Left renal pelvis (tissue), 4 donors: ENCODE measurements at places on chromosomes 12 and 14. TPM values are rescaled to one million over a fixed set of nuclear protein-coding genes. Genes with fewer than 3 reads are reported as not detected.

The PTGER2 gene
- 8.2 TPM for polyA plus RNA-seq

The MGP gene
- 76.5 TPM for polyA plus RNA-seq

The AQP6 gene
- polyA plus RNA-seq, result 14.6 TPM

The HCAR1 gene
- polyA plus RNA-seq, result 7.8 TPM

The OR4N5 gene
- not detected for polyA plus RNA-seq

The FAM181A gene
- not detected for polyA plus RNA-seq

The SERPINA5 gene
- polyA plus RNA-seq, result 9.1 TPM

The PRIMA1 gene
- 1.7 TPM for polyA plus RNA-seq

The LUM gene
- polyA plus RNA-seq, result 41.3 TPM

The PLD4 gene
- 2.3 TPM for polyA plus RNA-seq

The CCNT1 gene
- polyA plus RNA-seq, result 26.9 TPM

The RIN3 gene
- polyA plus RNA-seq, result 8.0 TPM

The C12orf54 gene
- not detected for polyA plus RNA-seq

The ASCL1 gene
- 0.16 TPM for polyA plus RNA-seq

The TSPAN9 gene
- polyA plus RNA-seq, result 89.1 TPM

The GPR68 gene
- polyA plus RNA-seq, result 1.7 TPM

The DENND5B gene
- 29.0 TPM for polyA plus RNA-seq

The PROX2 gene
- polyA plus RNA-seq, result 0.52 TPM

The SERPINA6 gene
- polyA plus RNA-seq, result 6.3 TPM

The CLMN gene
- polyA plus RNA-seq, result 28.6 TPM

The CLEC4D gene
- 0.50 TPM for polyA plus RNA-seq

The TOMM20L gene
- polyA plus RNA-seq, result 1.8 TPM

The SFSWAP gene
- 52.9 TPM for polyA plus RNA-seq

The NCKAP5L gene
- 17.3 TPM for polyA plus RNA-seq

The RNU4-1 gene
- not detected for polyA plus RNA-seq

The GPD1 gene
- polyA plus RNA-seq, result 1.5 TPM

The AQP5 gene
- 6.8 TPM for polyA plus RNA-seq

The SPTB gene
- polyA plus RNA-seq, result 16.8 TPM

The R3HDM2 gene
- 65.5 TPM for polyA plus RNA-seq

The RTL1 gene
- 0.09 TPM for polyA plus RNA-seq

The PAPLN gene
- 17.0 TPM for polyA plus RNA-seq

The PZP gene
- polyA plus RNA-seq, result 0.53 TPM

The ERBB3 gene
- 59.6 TPM for polyA plus RNA-seq

The FOXN4 gene
- polyA plus RNA-seq, result 3.5 TPM

The NRL gene
- polyA plus RNA-seq, result 2.1 TPM

The KLRD1 gene
- polyA plus RNA-seq, result 0.75 TPM

The GRIP1 gene
- polyA plus RNA-seq, result 21.1 TPM
